ENCODE measurements at places on chromosomes 3 and 15. TPM values are rescaled to one million over a fixed set of nuclear protein-coding genes. Genes with fewer than 3 reads are reported as not detected.

DNA sequence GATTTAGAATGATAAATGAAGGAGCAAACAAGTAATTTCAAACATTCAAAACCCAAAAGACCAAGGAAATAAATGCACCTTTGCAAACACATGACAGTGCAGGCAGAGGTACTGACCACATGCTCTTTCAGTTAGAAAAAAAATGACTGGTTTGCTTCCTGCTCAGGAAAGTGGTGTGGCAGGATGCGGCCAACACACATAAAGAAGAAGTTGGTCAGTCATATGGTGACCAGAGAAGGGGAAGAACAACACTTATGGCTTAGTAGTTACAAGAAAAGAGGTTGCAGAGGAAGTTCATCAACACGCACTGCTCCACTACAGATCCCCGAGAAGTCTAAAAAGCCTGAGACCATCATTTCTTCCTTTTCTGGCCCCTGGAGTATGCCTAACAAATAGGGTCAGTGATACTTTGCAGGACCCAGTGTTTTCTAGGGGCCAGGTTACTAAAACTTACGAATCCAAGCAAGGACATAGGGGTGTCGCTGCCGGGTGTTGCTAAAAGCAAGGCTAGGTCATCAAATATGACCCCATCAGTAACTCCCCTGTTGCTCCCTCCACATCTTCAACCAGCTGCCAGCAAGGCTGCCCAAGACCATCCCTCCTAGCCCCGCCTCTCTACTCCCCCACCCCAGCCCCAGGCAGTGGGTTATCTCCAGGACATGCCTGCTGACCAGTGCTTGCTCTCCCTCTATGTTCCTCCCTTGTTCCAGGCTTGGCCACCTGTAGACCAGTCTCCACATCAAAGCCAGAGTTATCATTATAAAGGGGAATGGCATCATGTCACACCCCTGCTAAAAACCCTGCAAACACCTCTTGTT is 11.2 kb downstream of the ATP8B4 start:
- DNase-seq = peak; percentile 64
- peaks cover 42% of the 10 kb centered on the region for H3K36me3 ChIP-seq
- peaks cover 89% of the 10 kb centered on the region for H3K4me1 ChIP-seq
- H3K27ac ChIP-seq = peak overlapping the region; percentile 91
- no peaks in the 10 kb centered on the region for H3K27me3 ChIP-seq
- peak overlapping the region; percentile 42 for H3K4me3 ChIP-seq

DNA sequence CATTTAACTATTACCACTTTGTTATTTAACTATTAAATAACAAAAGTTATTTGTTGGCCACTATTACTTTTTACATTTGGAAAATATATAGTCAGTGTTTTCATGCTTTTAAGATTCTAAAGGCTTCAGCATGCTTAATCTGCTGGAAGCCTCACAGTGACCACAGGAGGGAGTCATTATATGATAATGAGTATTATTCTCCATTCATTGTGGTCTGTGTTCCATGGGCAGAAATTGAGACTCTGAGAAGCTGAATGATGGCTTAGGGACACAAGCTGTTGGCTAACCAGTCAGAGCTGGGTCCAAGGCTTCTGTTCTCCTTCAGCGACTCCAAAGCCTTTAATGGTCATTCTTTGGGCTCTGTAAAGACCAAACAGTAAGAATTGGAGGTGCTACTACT is 64.7 kb downstream of the BFSP2 start:
- H3K27me3 ChIP-seq = no peaks in the 10 kb centered on the region
- no peak overlapping the region for H3K27ac ChIP-seq
- no peak overlapping the region for H3K4me3 ChIP-seq

DNA sequence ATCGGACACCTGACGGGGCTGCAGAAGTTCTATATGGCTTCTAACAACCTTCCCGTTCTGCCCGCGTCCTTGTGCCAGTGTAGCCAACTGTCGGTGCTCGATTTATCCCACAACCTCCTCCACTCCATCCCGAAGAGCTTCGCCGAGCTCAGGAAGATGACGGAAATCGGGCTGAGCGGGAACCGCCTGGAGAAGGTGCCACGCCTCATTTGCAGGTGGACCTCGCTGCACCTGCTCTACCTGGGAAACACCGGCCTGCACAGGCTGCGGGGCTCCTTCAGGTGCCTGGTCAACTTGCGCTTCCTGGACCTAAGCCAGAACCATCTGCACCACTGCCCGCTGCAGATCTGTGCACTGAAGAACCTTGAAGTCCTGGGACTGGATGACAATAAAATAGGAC is 9.8 kb upstream of the LRRC34 start:
- no peak overlapping the region for H3K27ac ChIP-seq
- no peak overlapping the region for H3K4me3 ChIP-seq
- no peaks in the 10 kb centered on the region for H3K36me3 ChIP-seq
- peaks cover 34% of the 10 kb centered on the region for H3K27me3 ChIP-seq
- H3K4me1 ChIP-seq = no peaks in the 10 kb centered on the region

DNA sequence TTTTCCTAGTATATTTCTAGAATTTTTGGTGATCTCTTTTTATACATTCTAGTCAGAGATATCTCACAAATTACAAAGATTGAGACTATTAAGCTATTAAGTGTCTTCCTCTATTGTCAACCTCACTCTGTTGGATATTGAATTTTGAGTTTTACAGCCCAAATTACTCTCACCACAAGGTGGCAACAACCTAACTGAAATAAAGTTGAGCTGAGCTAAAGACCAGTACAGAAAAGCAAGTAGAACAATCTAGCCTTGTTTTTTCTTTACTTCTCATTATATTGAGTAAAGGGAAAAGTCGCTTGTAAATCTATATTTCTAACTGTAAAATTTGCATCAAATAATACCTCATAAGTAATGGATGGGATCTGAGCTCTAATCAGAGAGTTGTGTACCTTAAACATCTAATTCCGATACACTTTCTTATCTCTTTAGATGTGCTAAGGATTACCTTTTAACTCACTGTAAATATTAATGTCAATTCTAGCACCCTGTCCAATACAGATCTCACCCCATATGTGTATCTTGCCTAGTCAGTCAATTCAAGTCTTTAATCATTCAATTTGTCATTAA is 13.6 kb upstream of the COMMD2 start:
- no peak overlapping the region for H3K4me3 ChIP-seq
- H3K27ac ChIP-seq = no peak overlapping the region
- H3K27me3 ChIP-seq = peaks cover 32% of the 10 kb centered on the region
- DNase-seq = no peak
- no peaks in the 10 kb centered on the region for H3K4me1 ChIP-seq

GRCh38 chr15:80804970-80805495 is 25.9 kb downstream of the CEMIP start:
- H3K36me3 ChIP-seq = no peaks in the 10 kb centered on the region
- H3K4me3 ChIP-seq = no peak overlapping the region
- H3K4me1 ChIP-seq = peaks cover 19% of the 10 kb centered on the region
- H3K27ac ChIP-seq = no peak overlapping the region

GRCh38 chr15:70258369-70259027 is 160.8 kb upstream of the TLE3 start:
- peaks cover 35% of the 10 kb centered on the region for H3K4me1 ChIP-seq
- H3K27ac ChIP-seq = peak overlapping the region; percentile 61
- peak; percentile 73 for DNase-seq

- no peak overlapping the region for H3K27ac ChIP-seq
- H3K27me3 ChIP-seq = no peaks in the 10 kb centered on the region
- peak; percentile 85 for DNase-seq
- peaks cover 30% of the 10 kb centered on the region for H3K36me3 ChIP-seq
Measured at GRCh38 chr3:48435774-48436476, 4.0 kb downstream of the CCDC51 start.

GRCh38 chr3:32320080-32320479 is 71.6 kb upstream of the CMTM7 start:
- H3K4me3 ChIP-seq = no peak overlapping the region
- H3K27me3 ChIP-seq = no peaks in the 10 kb centered on the region

GRCh38 chr15:38253351-38253781 is 730 bp downstream of the SPRED1 start:
- peaks cover 25% of the 10 kb centered on the region for H3K4me1 ChIP-seq
- DNase-seq = no peak
- H3K36me3 ChIP-seq = no peaks in the 10 kb centered on the region
- H3K27ac ChIP-seq = no peak overlapping the region
- peak overlapping the region; percentile 61 for H3K4me3 ChIP-seq
- H3K27me3 ChIP-seq = peaks cover 63% of the 10 kb centered on the region

DNA sequence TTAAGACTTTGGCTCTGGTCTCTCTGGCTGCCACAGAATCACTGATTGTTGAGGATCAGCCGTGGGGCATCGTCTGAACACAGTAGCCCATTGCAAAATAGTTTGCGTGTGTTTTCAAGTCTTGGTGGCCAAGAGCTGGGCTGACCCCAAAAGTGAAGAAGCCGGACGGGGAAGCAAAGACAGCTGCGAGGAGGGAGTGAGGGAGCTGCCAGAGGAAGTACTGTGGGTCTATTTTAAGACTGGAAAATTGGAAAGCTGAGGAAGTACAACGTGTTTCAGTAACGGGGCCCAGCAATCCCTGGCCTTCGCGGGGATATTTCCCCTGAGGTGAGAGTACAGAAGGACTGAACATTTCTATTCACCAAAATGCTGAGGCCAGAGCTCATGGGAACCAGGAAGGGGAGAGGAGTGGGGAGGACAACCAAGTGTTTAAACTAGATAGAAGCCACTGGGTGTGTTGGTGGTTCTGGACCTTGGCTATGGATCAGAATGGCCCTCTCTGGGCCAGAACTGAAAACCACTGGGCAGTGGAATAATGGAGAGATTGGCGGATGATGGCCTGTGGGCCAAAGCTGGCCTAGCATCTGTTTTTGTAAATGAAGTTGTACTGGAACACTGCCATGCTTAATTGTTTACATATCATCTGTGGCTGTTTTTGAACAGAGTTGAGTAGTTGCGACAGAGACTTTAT is 34.1 kb upstream of the LIMD1 start:
- H3K27me3 ChIP-seq = no peaks in the 10 kb centered on the region
- no peaks in the 10 kb centered on the region for H3K36me3 ChIP-seq
- no peak overlapping the region for H3K4me3 ChIP-seq
- H3K4me1 ChIP-seq = no peaks in the 10 kb centered on the region

- H3K27ac ChIP-seq = no peak overlapping the region
- DNase-seq = no peak
- H3K4me1 ChIP-seq = peaks cover 11% of the 10 kb centered on the region
- no peaks in the 10 kb centered on the region for H3K27me3 ChIP-seq
- H3K4me3 ChIP-seq = no peak overlapping the region
Measured at GRCh38 chr3:122758877-122759560, 34.6 kb downstream of the HSPBAP1 start.

- peaks cover 17% of the 10 kb centered on the region for H3K27me3 ChIP-seq
- DNase-seq = no peak
- no peak overlapping the region for H3K4me3 ChIP-seq
- peaks cover 3% of the 10 kb centered on the region for H3K4me1 ChIP-seq
- no peaks in the 10 kb centered on the region for H3K36me3 ChIP-seq
- H3K27ac ChIP-seq = no peak overlapping the region
Measured at GRCh38 chr3:137075020-137075419, 117.2 kb downstream of the IL20RB start.

DNA sequence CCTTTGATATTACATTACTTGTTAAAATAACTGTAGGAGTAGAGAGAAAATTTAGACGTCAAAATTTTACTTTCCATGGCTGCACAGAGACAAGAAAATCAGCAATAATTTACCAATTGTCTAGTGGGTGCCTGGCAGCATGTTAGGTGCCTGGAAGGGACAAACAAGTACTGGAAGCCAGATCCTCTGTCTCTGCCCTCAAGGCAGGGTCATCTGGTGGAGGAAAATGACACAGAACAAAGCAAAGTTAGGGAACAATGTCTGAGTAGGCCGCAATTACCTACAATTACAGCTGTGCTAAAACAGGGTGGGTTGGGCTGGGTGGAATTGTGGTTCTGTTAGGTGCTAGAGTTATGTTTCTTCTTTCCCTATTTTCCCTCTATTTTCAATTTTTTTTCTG is 7.4 kb downstream of the CCDC174 start:
- peaks cover 22% of the 10 kb centered on the region for H3K4me1 ChIP-seq
- no peak overlapping the region for H3K27ac ChIP-seq
- DNase-seq = no peak
- H3K4me3 ChIP-seq = no peak overlapping the region
- peaks cover 71% of the 10 kb centered on the region for H3K36me3 ChIP-seq

DNA sequence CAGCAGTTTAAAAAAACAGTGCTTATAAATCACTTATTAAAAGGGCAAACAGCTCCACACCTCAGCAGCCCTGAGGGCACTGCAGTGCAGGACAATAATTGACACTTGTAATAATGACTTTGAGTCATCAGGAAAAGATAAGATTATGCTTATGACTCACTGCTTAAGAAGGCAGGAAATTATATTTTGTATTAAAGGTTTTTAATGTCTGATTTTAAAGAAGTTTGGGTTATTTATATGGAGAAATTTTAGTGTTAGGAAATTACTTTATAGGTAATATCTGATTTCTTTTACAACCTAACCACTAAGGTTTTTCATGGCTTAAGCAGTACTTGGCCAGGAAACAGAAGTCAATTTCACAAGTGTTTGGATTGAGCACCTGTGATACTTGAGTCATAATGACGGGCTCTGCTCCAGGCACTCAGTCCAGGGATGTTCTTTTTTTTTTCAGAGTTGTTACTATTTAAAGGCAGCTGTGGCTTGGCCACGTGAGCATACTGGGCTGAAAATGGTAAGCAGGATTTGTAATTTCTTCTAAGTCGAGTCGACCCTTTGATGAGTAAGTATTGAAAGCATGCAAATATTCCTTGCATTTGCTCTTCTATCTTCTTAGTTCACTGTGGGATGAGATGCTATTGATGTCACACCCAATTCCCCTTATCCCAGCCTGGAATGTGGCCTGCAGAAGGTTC is 21.6 kb upstream of the SLC6A20 start:
- H3K36me3 ChIP-seq = no peaks in the 10 kb centered on the region
- peaks cover 8% of the 10 kb centered on the region for H3K4me1 ChIP-seq
- no peak for DNase-seq
- peaks cover 4% of the 10 kb centered on the region for H3K27me3 ChIP-seq
- no peak overlapping the region for H3K4me3 ChIP-seq

- no peaks in the 10 kb centered on the region for H3K4me1 ChIP-seq
- no peak for DNase-seq
- no peaks in the 10 kb centered on the region for H3K27me3 ChIP-seq
- no peak overlapping the region for H3K27ac ChIP-seq
- no peak overlapping the region for H3K4me3 ChIP-seq
Measured at GRCh38 chr3:25000971-25001591, 427.0 kb upstream of the RARB start.

GRCh38 chr3:181839916-181840297 is 128.2 kb downstream of the SOX2 start:
- H3K4me3 ChIP-seq = no peak overlapping the region
- DNase-seq = no peak
- no peaks in the 10 kb centered on the region for H3K27me3 ChIP-seq
- H3K4me1 ChIP-seq = no peaks in the 10 kb centered on the region
- H3K36me3 ChIP-seq = no peaks in the 10 kb centered on the region

DNA sequence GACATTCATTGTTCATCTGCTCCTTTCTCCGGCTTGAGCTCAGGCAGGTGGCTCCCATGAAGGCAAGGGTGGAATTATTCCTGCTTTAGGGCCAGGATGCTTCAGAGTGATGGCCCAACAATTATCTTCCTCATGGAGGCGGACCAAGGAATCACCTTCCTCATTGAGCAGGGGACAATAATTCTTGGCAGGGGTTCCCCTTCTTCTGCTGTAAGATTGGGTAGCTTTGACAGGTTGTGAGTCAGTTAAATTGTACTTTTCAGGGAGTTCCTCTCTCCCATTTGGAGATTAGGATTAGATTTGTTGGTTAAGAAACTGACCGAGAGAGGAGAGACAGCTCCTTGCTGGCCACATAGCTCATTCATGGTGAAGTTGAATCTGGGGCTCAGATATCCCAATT is 31.4 kb upstream of the CD47 start:
- peaks cover 59% of the 10 kb centered on the region for H3K4me1 ChIP-seq
- no peak for DNase-seq
- H3K36me3 ChIP-seq = peaks cover 8% of the 10 kb centered on the region
- no peak overlapping the region for H3K4me3 ChIP-seq

MYLK gene
- total RNA-seq = 0.50 TPM

TMC3 gene
- total RNA-seq = not detected

ZDHHC3 gene
- 46.6 TPM for total RNA-seq

FEZF2 gene
- total RNA-seq = not detected

LAMB2 gene
- total RNA-seq = not detected

RPUSD2 gene
- total RNA-seq = 11.1 TPM

EXD1 gene
- not detected for total RNA-seq
